ENCODE measurements at places on chromosomes 3 and 15. TPM values are rescaled to one million over a fixed set of nuclear protein-coding genes. Genes with fewer than 3 reads are reported as not detected.

DNA sequence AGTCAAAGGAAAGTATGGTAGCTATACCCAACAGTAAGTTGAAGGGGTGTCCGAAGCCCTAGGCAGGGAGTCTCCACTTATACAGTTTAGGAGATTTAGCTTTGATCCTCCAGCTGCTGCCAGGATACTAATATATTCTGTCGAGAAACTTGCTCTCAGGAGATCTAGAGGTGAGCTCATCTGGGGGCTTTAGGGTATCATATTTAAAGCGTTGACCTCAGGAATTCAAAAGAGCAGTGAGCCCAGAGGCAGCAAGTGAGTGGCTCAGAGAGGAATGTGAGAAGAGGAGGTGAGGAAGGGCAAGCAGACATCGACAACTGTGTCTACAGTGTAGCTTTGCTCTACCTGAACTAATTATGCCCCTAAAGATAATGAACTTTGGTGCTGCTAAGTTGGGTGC is 245.1 kb upstream of the LRTM1 start:
- no peak for DNase-seq

- peak; percentile 39 for DNase-seq
These were observed 641 bp downstream of the ACVR2B start for GRCh38 chr3:38454178-38454883.

DNA sequence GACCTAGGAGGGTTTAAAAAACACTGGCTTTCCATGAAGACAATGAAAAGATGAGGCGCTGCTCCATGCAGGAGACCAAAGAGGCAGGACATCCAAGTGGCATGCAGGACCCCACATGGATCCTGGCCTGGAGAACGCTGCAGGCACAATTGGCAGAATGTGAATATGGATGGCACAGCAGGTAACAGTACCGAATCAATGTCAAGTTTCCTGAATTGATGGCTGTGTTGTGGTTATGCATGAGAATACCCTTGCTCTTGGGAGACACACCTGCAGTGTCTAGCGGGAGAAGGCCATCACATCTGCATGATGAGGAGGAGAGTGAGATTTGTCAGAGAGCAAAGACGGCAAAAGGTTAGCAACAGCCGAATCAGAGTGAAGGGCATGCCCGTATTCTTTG is 74.3 kb upstream of the SEC13 start:
- DNase-seq: no peak

DNA sequence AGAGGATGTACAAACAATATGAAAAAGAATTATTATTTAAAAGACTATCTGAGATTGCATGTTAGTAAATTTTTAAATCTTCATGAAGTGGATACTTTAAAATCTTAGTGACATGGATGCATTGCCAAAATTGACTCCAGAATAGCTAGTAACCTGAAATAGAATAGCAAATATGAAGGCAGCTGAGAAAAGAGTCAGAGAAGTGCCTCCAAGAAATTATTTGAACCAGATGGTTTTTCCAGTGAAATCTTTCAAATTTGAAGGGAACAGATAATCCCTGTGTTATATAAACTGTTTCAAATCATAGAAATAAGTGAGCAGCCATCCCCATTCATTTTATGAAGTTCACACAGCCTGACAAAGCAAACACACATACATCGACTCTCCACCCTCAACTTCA is 29.6 kb downstream of the FSIP1 start:
- DNase-seq: no peak

DNA sequence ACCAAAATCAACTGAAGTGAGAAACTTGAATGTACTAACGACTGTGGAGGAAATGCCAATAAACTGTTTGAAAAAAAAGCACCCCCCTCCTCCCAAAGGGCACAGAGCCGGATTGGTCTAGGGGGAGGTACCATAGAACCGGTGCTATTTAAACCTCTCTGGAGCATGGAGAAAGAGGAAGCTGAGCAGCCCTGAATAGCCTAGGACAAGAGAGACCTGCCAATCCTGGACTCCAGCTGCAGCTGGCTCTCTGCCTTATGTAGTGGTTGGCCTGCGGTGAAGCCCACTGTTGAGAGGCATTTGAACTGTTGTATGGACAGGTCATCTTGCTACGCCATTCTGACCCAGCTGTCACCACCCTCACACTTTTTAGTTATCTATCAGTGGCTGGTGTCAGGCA is 1.5 kb upstream of the SH3GL3 start:
- DNase-seq: no peak

GRCh38 chr3:31161889-31162288 is 267.4 kb upstream of the GADL1 start:
- DNase-seq: no peak

DNA sequence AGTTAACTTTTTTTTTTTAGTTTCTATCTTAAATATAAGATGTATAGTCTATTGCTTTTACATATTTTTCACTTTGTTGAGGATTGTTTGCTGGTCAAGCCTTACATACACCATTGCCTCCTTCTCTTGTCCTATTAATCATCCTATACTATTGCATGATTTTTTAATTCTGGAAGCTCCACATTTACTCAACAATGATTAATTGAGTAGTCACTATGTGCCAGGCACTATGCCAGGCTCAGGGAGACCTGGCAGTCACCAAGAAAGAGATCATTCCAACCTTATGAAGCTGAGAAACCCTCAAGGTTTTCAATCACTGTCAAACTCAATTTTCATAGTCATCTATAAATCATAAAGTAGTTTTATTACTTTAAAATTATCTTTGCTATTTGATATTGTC is 626.2 kb downstream of the IGSF11 start:
- no peak for DNase-seq

DNA sequence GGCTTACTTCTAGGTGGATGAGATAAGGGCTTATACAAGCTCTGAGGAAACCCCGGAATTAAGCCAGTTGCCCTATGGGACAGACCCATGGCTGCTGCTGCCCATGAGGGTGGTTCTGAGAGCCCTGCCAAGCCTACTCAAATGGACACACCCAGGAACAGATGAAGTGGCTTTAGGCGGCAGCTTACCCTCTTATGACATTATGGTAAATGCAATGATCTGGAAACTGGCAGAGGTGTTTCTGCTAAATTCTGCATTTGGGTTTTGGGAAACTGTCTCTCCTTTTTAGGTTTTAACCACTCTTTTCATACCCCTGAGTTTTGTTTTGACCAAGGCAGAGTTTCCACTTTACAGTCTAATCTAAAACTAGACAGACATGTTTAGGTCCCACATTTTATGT is 9.0 kb upstream of the ZBED2 start:
- no peak for DNase-seq

GRCh38 chr3:139797724-139798343 is 120.1 kb upstream of the NMNAT3 start:
- DNase-seq: no peak

DNA sequence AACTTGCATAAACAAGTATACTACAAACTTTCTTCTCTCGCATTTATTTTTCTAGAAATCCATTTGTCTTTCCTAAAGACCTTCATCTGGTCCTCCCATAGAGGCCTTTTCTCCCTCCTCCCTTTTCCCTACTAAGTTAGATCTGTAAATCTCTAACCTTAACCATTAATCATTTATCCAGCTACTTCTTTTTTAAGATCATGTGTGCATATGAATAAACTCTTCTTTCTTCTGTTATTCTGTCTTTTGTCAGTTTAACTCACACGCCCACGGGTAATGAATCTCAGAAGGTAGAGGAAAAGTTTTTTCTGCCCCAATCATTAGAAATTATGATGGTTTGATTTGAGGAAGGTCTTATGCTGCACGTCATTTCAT is 48.7 kb upstream of the FHIT start:
- no peak for DNase-seq

DNA sequence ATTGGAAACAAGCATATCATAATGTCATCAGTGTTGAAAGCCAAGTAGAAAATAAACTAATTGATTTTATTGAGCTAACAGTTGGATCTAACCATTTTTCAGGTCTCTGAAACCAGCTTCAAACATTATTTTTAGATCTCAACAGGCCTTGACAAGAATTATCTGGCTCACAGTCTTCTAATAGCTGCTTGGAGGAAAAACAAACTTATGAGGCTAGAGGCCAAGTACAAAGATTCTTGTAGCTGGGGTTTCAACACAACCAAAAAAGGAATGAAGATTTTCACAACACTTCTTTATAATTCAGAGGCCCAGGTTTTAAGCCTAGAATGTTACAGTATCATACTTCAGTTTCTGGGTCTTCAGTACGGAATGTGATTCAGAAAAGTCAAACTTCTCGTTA is 3.7 kb downstream of the SETMAR start:
- no peak for DNase-seq

GRCh38 chr3:52379610-52380009 is 63.5 kb downstream of the DNAH1 start:
- no peak for DNase-seq

- no peak for DNase-seq
These were observed 140.9 kb downstream of the PLCL2 start for GRCh38 chr3:17025594-17026139.

GRCh38 chr15:78654272-78654671 is 13.3 kb upstream of the CHRNB4 start:
- no peak for DNase-seq

GRCh38 chr3:13588993-13589392 is 40.1 kb downstream of the FBLN2 start:
- DNase-seq: no peak

DNA sequence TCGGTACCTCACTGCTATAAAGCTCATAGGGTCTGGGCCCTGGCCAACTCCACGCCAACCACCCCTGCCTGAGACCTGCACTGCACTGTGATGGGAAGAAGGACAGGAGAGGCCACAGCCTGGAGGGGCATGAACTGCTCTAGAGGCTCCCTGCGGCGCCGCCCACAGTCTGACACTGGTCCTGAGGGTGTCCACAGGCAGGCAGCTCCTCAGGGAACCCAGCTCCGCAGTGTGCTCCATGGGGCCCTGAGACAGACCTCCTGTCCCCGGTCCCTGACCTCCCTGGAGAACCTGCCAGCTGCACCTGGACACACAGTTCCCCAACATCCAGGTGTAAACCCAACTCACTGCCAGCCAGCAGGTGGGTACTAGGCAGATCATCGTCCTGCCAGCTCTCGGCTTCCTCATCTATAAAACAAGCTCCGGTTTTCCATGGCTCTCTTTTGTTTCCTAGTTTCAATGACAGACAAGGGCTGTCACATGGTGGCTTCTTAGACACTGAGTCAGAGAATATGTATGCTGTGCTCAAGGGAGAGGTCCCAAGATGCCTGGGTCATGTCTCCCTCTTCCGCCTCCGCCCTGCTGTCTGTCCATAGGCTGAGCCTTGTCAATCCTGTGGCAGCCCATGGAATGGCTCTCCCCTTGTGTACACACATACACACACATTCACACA is 5.1 kb upstream of the HAPLN3 start:
- DNase-seq: no peak

DNA sequence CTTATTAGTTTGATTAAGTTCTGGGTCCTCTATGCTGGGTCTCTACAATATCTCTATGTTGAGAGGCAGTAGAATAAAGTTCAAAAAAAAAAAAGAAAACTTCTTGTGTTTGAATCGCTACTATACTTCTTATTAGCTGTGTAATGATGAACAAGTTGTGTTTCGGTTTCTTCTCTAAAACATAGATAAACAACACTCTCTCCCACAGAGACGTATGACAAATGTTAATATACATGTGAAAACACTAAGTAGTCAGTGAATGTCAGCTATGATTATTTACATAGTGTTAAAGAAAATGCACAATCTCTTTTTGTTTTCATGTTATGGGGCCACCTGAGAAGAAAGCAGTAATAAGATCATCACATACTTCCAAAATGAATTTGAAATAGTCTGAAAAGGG is 45.3 kb downstream of the ACAP2 start:
- DNase-seq: no peak

DNA sequence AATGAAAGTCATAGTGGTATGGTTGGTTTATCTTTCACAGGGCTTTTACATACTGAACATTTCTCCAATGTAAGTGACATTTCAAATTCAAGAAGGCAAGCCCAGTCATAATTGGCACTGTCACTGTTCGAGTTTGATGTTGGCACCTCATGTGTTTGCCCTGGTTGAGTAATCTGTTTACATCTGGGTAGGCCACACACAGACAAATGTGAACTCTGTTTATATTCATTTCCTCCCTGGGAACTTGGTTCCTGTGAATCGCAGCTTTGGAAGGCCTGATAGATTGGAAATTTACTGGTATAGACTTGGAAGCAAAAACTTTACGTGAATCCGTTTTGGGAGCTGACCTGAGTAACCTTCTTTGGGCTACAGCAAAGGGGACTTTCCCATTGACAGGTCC is 395.2 kb upstream of the AZI2 start:
- DNase-seq: no peak

DNA sequence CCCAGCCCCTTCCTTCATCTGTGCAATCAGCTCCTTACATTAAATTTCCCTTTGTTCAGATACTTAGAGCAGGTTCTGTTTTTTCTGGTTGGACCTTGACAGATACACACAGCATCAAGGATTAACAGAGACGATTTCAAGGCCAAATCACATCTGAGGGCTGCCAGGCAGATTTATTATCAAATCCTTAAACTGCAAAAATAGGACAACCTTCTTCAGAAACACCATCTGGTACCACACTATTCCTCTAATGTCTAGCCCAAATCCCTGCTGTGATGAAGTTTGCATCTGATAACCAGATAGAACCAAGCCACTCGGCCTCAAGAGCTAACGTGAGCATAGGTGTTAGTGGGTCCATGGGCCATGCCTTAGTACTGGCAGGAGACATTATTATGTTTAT is 250.7 kb upstream of the PROK2 start:
- no peak for DNase-seq

- DNase-seq: no peak
These were observed 21.4 kb upstream of the NR2E3 start for GRCh38 chr15:71788646-71789579.

DNA sequence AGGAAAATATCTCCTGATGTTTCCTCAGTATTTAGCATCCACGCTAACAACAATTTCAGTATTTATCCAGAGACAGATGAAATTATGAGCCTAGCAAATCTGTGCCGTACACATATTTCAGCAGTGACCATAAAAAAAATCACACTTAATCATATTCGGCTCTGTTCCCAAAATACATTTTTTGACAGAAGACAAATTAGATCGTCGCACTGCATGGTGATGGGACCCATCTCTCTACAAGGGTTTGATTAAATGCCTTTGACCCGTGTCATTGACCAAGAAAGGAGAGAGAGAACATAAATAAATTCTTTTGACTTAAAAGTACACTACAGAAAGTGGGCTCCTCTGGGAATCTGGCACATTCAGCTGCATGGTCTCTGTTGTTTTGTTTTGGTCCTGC is 215.3 kb upstream of the SEMA6D start:
- DNase-seq: no peak

- no peak for DNase-seq
These were observed 14.7 kb downstream of the TM4SF4 start for GRCh38 chr3:149489060-149489690.

DNA sequence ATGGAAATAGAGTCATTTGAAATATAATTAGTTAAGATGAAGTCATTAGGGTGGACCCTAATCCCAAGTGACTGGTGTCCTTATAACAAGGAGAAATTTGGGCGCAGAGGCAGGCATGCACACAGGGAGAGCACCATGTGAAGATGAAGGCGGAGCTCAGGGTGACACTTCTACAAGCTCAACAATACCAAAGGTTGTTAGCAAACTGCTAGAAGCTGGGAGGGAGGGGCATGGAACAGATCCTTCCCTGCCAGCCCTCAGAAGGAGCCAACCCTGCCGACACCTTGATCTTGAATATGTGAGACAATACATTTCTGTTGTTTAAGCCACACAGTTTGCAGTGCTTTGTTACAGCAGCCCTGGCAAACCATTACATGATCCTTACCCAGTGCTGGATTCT is 57.8 kb downstream of the CCNL1 start:
- no peak for DNase-seq

ZNF660 gene
- 16.3 TPM for total RNA-seq

HYAL2 gene
- total RNA-seq: 168 TPM

SUCNR1 gene
- total RNA-seq: not detected

BCHE gene
- total RNA-seq: 51.4 TPM

MYO1E gene
- total RNA-seq: 99.8 TPM

UBAP1L gene
- total RNA-seq: 2.6 TPM

ACVR2B gene
- total RNA-seq: 13.3 TPM

CYP1A2 gene
- total RNA-seq: not detected

ATP13A5 gene
- not detected for total RNA-seq
